ENCODE measurements at places on chromosomes 3 and 15.

DNA sequence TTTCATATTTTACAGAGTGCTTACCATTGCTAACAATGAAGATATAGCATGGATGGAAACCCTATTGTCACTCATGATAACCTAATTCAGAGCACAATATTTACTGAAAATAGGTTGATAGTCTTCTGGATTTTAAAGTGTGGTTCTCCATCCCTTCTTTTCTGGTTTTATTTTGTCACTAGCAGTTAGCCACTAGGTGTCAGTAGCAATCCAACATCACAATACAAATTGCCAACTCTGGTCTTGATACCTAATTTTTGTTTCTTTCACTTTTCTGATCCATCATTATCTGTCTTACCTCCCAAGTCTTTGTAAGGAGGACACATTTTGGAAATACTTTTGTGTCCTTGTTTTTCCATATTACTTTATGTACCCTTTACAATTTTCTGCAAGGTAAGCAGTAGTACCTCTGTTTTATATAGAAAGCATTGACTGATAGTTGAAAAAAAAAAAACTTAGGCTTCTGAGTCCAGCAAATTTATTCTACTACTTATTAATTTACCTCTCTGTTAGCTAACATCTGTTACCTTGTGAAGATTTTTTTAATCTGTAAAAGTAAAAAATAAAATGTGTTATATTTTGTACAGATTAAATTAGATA lies 28.3 kb upstream of the CRYBG3 start:
- no peak for DNase-seq

DNA sequence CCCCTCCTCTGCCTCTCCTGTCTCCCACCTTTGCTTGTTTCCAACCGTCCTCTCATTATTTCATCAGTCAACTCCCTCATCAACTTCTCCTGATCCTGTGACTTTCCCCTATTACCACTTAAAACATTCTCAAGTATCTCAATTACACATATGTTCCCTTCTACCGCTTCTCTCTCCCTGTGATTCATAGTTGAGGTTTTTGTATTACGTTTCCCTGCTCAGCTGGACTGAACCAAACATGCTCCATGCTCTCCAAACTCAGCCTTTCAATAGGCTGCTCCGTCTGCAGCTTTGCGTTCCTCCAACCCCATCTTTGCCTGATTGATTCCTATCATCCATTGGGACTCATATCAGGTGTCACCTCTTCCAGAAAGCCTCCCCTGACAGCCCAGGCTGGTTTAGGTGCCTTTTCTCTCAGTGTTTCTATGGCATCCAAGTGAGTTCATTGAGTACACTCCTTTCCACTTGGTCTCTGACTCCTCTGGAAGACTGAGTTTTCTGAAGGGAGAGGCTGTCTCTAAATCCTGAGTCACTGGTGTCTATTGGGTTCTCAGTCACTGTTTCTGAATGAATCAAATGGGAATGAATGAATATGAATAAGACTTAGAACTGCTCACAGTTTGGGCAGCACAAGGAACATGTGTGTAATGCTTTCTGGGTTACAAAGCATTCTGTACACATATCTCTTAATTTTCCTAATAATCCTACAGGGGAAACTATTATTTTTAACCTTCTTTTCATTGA lies 56.4 kb downstream of the PLD1 start:
- no peak for DNase-seq

DNA sequence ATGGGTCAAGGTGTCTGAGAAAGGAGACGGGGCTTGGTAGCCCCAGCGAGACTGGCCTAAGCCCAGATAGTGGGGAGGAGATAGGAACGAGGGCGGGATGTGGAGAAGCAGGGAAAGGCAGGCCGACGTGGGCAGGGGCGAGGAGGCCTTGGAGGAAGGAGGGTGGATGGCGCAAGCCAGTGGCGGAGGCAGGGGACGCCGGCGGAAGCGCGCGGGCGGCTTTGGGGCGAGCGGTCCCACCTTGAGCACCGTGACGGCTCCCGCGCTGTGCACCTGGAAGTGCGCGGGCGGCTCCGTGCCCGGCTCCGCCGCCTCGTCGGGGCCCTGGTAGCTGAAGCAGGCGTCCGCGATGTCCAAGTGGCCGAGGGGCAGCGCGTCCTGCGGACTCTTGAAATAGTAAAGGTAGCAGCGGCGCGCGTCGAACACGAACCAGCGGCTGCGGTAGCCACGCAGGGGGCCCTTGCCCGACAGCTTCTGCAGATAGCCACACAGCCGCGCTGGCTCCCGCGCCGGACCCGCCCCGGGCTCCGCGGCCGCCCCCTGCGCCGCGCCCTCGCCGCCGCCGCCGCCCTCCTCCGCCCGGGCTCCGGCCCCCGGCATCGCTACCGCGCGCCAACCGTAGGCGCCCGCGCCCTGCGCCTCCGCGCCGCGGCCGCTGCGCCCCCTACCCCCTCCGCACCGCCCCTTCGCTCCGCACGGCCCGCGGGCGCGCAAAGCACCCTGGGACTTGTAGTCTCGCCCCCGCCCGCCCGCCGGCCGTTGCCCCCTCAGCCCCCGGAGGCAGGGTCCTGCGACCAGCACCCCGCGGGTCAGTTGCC lies at the start of gene TBC1D2B:
Gene TBC1D2B, minus strand, starts transcription at position 659 of the 818 bp plus-strand sequence. Its CDS starts 59 bp downstream, at position 600.
- DNase-seq, result peak; percentile 51

DNA sequence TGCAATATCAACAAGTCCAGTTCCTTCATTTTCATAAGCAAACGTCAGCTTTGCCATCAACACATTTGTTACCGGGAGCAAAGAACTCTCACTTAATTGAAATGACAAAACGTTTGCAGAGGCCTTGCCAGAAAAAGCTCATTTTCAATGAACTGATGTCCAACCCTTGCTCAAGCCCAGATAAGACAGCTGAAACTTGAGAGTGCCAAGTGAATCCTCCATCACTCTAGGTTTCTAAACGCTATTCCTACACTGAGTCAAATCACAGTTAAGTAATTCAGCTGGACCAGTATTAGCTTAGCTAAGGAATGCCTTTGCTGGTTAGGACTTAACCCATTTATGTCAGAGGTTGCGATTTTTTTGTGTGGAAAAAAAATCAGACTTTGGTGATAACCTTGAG lies 11.5 kb downstream of the CHSY1 start:
- DNase-seq, result no peak

DNA sequence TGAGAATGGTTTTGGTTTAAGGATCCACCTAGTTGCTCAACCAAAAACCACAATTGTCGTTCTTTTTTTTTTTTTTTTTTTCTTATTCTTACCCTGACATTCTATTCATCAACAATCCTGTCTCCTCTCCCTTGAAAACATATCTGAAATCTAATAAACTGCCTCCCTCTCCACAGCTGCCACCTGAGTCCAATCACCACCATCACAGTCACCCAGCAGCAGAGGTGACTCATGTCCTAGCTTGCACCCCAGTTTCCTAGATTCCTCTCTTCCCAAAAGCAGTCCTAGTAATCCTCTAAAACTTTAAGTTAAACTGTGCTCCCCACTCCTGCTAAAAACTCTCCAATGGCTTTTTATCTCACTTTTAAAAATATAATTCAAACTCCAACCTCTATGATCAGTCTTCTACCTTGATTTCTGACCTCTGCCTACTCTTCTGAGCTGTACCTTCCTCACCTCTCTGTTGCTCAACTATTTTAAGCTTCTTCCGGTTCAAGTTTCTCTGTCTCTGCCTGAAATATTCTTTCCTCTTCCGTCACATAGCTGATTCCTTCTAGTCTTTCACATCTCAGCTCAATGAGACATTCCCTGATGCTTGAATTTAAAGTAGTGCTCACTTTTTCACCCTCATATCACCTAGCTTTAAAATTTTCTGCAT lies 33.7 kb upstream of the RBMS3 start:
- no peak for DNase-seq

DNA sequence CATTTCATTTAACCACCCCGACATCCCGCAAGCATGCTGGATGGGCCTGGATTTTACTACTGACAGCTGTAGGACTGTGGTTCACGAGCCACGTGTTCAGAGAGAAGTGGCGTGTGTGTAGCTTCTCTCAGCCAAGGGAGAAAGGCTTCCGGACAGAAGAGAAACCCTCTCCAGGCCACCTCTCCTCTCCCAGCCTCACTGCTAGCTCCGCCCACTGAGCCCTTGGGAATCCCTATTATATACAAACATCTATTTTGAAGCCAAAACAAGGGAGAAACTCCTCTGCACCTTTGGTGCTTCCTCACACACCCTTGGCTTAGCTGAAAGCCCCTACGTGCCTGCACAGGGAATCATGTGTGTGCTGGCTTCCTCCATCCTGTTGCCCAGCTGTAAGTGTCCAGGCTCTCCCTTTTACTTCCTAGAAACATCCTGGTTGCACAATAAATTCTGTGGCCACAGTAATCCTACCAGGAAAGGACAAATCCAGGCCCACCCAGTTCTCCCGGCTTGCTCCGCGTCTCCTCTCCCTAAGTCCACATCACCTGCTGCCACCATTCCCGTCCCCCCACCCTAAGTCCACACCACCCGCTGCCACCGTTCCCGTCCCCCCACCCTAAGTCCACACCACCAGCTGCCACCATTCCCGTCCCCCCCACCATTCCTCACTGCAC lies 30.5 kb downstream of the PCSK6 start:
- DNase-seq, result no peak

DNA sequence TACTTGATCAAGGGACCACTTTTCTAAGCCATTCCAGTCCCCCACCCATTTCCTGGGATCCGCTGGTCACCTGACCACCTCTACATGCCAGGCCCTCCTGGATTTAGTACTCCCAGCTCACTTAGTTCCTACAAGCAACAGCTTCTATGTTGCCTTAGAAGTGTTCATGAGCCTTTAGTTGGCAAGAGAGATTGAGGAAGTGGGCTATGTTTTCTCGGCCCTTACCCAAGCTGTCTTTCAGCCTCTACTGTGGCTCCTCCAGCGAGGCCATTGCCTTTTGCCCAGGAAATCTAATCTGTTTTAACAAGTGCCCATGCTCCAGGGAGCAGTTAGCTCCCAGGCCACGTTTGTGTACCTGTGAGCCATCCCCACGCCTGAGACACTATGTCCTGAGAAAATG lies 4.5 kb upstream of the PRKAR2A start:
- DNase-seq, result no peak

- DNase-seq, result no peak
These were observed 249.3 kb upstream of the FEZF2 start for GRCh38 chr3:62622553-62623174.

- DNase-seq, result no peak
These were observed 379.7 kb downstream of the TIGIT start for GRCh38 chr3:114673481-114673880.

GRCh38 chr15:34332553-34333120 lies 4.9 kb downstream of the SLC12A6 start:
- DNase-seq, result no peak

- no peak for DNase-seq
These were observed 525 bp downstream of the NPTN start for GRCh38 chr15:73632670-73633058.

DNA sequence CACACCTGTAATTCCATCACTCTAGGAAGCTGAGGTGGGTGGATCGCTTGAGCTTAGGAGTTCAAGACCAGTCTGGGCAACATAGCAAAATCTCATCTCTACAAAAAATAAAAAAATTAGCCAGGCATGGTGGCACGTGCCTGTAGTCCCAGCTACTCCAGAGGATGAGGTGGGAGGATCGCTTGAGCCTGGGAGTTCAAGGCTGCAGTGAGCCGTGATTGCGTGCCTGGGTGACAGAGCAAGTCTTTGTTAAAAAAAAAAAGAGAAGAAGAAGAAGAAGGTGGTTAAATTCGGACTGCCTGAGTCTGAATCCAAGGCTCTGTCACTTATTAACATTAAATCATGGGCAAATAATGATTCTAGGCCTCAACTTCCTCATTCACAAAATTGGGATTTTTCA lies 51.0 kb downstream of the EOMES start:
- DNase-seq, result no peak
